ENCODE measurements at places on chromosomes 7 and 10. TPM values are rescaled to one million over a fixed set of nuclear protein-coding genes. Genes with fewer than 3 reads are reported as not detected.

The GTF2IRD1 gene
- 40.2 TPM for polyA plus RNA-seq

The SPDYE9 gene
- 1.2 TPM for polyA plus RNA-seq

The CPVL gene
- polyA plus RNA-seq, result 10.0 TPM

The SUN3 gene
- 0.39 TPM for polyA plus RNA-seq

The MYO3A gene
- 3.3 TPM for polyA plus RNA-seq

The DKK1 gene
- polyA plus RNA-seq, result 2.7 TPM

The LRMDA gene
- polyA plus RNA-seq, result 18.7 TPM

The CLRN3 gene
- 0.27 TPM for polyA plus RNA-seq

The SPOCK2 gene
- 6.6 TPM for polyA plus RNA-seq

The GSAP gene
- 42.1 TPM for polyA plus RNA-seq

The POLR2J gene
- 23.1 TPM for polyA plus RNA-seq

The SGPL1 gene
- polyA plus RNA-seq, result 47.5 TPM

The PDK4 gene
- 46.4 TPM for polyA plus RNA-seq

The ELN gene
- polyA plus RNA-seq, result 229 TPM

The CPN1 gene
- not detected for polyA plus RNA-seq

The SPRN gene
- polyA plus RNA-seq, result 6.4 TPM

The CTAGE4 gene
- 1.7 TPM for polyA plus RNA-seq

The TAS2R60 gene
- polyA plus RNA-seq, result not detected

The PRSS2 gene
- not detected for polyA plus RNA-seq

The SEC61G gene
- 169 TPM for polyA plus RNA-seq

The PHKG1 gene
- 3.9 TPM for polyA plus RNA-seq

The LRRC4 gene
- 18.1 TPM for polyA plus RNA-seq

The SNX10 gene
- 11.1 TPM for polyA plus RNA-seq

The TAS2R41 gene
- not detected for polyA plus RNA-seq

The OR2A5 gene
- polyA plus RNA-seq, result 0.13 TPM

The MAT1A gene
- 0.78 TPM for polyA plus RNA-seq

The MYH16 gene
- 0.20 TPM for polyA plus RNA-seq

The TMEM213 gene
- polyA plus RNA-seq, result 0.76 TPM

The PILRA gene
- 5.0 TPM for polyA plus RNA-seq

The ABCB4 gene
- polyA plus RNA-seq, result 1.2 TPM

Data from left lung (tissue), 14 donors.